ENCODE measurements at places on chromosomes 5 and 9.
A peak's percentile ranks its signal among the peaks of the same experiment; 100 is the strongest.

GRCh38 chr5:135834639-135835529, at the start of gene SLC25A48:
SLC25A48 (plus strand) TSS chr5:135834663; CDS start chr5:135834848, 185 bp downstream.
- no peak for DNase-seq

GRCh38 chr9:96056226-96056625, 180.7 kb downstream of the ERCC6L2 start:
- DNase-seq = no peak

DNA sequence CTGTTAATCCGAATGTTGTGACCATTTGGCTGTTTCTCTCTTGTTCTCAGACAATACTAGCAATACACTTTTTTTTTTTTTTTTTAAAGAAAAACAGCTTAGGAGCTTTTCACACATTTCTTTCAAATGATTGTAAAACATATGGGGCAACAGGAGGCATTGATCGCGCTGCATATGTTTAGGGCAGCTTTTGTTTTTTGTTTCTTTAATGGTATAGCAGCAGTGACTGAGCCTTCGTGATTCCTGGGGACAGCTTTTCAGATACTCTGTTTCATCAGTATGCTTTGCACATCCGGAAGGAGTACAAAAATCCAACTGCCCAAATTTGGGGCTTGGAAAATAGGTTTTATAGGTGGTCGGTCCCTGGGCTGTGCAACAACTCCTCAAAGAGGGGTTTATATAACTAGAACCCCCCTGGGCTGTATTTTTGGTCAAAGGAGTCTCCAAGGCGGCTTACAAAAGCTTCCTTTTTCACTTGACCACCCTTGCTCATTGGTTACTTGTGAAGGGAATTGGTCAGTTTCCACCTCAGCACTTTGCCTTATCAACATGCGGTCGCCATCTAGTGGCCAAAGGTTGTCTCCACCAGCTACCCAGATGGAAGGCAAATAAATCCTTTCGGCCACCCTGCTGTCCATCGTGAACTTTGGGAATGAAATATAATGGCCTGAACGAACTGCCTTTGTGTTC, 91.8 kb downstream of the PDE6A start:
- peak; percentile 84 for DNase-seq

- DNase-seq = peak; percentile 61
Measured at GRCh38 chr9:21402386-21403251, 6.3 kb upstream of the IFNA8 start.

DNA sequence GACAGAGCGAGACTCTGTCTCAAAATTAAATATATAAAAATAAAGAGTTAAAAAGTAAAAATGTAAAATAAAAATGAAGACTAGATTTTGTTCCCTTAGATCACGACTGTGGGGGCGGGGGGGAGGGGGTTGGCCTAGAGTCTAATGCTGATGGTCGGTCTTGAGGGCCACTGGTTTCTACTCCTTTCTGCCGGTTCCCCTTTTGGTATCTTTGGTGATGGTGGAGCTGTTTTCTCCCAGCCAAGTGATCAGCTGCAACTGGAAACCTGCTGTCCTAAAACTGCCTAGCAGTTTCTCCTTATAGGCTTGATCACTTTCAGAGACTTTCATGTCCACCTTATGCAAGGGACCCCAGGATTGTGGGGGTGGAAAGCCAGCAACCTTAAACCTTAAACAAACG, 1.1 kb downstream of the SRD5A1 start:
- DNase-seq = no peak

DNA sequence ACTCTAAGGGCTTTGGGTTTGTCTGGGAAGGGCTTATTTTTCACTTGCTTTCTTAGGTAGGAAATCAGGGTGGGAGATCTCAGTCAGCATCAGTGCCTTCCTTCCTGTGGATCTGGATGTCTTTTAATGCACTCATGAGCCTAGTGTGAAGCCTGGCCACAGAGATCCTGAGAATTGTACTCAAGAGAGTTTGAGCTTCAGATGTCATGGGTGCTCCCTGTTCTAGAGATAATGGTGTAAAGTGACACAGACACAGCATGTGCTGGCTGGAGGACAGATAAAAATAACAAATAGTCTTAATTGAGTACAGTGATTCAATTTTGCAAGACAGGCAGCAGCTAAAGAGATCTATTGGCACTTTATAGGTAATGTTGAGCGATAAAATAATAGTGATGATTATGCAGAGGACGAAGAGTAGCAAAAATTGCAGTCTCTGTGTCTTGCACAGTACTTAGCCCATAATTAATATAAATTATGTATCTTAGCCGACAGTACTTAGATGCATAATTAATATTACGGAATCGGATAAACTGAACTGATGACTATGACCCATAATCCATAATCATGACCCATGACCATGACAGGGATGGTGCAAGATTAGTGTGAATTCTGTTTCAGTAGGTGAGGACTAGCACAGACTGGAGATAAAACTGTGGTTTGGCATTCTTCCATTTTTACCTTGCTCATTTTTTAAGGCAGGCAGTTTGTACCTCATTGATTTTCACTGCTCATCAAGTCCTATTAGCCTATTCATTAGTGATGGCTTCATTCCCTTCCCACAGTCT, 408.7 kb upstream of the PIK3R1 start:
- no peak for DNase-seq

DNA sequence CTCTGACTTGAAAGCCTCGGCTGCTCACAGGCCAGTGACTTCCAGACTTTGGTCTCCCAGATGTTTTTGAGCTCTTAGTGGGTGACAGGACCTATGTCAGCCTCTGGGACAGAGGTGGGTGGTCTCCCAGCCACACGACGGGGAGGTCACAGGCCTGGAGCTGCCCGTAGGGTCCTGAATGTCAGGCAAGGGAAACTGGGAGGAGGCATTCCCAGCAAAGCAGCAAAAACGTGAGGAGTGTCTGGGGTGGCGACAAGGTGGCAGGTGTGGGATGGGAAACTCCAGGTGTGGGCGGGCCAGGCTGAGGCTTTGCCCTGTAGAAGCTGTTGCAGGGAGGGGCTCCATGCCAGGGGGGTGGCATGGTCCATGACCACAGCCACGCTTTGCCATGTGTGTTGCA, 110.5 kb downstream of the CACNA1B start:
- DNase-seq = no peak

DNA sequence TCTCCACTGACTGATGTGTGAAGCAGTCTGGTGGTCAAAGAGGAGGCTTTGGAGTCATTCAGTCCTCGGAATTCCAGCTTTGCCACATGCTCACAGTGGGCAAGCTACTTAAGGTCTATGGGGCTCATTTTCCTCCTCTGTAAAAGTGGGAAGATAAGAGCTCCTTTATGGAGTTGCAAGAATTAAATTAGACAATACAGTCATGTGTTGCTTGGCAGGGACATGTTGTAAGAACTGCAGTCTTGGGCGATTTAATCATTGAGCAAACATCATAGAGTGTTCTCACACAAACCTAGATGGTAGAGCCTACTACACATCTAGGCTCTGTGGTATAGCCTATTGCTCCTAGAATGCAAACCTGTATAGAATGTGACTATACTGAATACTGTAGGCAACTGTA, 253.9 kb downstream of the SH3GL2 start:
- no peak for DNase-seq

GRCh38 chr5:160923936-160924710, 72.1 kb upstream of the ATP10B start:
- DNase-seq = no peak

DNA sequence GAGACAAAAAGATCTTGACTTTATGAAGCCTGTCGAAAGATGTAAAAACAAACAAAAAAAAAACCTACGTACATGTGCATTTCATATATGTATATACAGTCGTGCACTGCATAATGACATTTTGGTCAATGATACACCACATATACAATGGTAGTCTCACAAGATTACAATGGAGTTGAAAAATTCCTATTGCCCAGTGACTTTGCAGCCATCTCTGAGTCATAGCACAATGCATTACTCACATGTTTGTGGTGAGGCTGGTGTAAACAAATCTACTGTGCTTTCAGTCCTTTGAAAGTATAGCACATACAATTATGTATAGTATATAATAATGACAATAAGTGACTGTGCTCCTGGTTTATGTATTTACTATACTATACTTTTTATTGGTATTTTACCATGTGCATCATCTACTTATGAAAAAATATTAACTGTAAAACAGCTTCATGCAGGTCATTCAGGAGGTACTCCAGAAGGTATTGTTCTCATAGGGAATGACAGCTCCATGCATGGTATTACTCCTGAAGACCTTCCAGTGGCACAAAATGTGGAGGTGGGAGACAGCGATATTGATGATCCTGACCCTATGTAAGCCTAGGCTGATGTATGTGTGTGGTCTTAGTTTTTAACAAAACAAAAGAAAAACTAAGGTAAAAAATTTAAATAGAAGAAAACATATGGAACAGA, 73.7 kb upstream of the FST start:
- peak; percentile 69 for DNase-seq

DNA sequence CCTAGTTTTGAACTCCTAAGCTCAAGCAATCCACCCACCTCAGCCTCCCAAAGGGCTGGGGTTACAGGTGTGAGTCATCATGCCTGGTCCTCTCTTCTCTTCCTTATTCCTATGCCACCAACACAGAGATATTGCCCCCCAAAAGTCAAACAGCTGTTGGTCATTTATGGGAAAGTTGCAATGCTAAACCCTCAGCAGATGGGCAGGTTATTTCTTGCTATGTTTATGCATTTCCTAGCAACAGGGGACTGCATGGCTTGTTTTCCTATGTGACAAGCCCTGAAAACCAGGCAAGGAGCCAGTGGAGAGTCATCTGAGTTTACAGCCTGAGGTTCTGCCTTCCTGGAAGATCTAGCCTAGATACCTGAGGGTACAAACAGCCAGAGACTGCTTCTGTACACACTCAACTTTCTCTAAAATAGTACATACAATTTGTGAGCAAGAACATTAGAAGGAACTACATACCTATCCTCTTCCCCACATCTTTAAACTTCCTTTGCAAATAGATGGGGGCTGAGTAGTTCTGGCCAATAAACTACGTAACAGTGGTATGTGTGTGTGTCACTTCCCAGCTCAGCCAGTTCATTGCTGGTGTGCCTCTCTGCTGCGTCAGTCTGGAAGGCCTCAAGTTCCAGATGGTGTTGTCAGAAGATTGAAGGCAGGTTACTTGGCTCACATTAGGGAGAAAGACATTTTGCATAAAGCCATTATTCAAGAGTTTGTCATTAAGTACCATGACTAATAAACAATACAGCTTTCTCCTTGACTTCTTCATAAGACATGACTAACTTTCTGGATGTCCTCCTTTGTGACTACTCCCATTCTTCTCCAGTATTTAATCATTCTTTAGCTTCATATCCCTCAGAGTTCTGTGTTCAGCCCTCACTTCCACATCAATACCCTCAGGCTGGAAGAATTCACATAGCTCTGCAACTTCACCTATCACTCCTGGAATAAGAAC, 65.3 kb downstream of the CSNK1A1 start:
- peak; percentile 99 for DNase-seq

GRCh38 chr9:132673355-132673754, 3.1 kb downstream of the GTF3C4 start:
- peak; percentile 50 for DNase-seq

GRCh38 chr5:82802954-82803353, 274.2 kb downstream of the TMEM167A start:
- DNase-seq = no peak

Data from muscle of back (tissue), 13 donors.